ENCODE measurements at places on chromosomes 1 and 21.

GRCh38 chr1:201268604-201269151 is 14.6 kb upstream of the PKP1 start:
- DNase-seq, result no peak

DNA sequence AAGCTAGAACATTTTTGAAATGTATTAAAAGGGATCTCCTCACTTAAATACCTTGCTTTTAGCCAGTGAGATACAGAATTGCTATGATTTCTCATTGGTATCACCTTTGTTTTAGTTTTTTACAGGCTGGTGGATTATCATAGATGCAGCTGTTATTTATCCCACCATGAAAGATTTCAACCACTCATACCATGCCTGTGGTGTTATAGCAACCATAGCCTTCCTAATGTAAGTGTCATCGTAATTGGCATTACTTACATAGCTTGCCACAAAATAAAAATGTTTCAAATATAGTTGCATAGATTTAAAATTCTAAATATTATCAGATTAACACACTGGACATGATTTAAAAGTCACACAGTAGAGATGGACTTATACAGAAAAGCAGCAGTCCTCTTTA is 4.7 kb downstream of the TMEM50A start:
- no peak for DNase-seq

DNA sequence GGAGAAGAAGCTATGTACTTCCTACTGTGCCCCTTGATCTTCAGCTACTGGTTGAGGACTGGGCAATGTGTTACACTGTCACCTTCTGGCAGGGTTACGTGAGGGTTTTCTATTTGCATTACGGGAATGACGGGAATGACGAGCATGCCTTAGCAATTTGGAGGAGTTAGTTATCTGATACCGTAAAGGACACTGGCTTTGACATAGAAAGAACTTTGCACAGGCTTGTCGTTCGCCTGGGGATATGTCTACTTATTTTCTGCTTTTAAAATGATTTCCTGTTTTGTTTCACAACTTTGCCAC is 19.8 kb upstream of the ACBD6 start:
- no peak for DNase-seq

GRCh38 chr1:240999826-241000225 is 357.2 kb downstream of the RGS7 start:
- DNase-seq, result no peak

DNA sequence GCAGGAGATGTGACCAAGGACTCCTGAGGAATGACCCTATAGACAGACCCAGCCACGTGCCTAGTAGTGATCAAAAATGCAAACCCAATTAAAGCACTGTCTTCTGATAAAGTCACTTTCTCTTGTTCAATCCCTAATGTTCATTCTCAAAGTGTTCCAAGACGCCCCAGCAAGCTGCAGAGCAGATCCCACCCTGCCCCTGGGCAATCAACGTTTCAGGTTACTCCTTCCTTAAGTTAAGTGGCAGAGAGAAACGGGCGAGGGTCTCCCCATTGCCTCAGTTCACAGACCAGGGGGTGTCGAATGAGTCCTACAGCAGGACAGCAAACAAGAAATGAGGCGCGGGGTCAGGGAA is 699 bp upstream of the RGS2 start:
- DNase-seq, result no peak

DNA sequence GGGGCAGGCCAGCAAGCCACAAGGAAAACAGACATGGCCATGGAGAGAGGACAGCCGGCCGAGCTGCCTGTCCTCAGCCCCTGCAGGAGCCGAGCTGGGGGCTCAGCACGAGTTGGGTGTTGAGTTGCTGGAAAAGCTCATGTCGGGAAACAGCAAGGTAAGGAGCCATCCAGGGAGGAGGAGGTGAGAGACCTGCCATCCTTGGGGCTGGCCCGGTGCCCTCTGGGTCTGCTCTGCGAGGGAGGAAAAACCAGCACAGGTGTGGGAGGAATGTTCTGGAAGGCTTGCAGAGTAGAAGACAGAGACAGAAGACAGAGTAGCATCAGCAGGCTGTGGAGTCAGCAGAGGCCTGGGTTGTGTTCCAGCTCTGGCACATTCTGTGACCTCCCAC is 548.8 kb downstream of the PTPRU start:
- DNase-seq, result no peak

GRCh38 chr1:86687595-86687994 is 16.8 kb upstream of the SH3GLB1 start:
- DNase-seq, result no peak

DNA sequence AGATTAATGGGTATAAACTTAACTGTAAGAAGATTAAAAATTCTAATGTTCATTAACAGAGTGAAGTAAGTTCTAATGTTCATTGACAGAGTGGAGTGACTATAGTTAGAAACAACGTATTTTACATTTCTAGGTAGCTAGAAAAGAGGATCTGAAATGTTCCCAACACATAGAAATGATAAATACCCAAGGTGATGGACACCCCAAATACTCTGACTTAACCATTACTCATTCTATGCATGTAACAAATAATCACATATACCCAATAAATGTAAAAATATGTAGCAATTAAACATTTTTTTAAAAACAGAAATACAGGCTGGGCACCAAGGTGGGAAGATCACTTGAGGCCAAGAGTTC is 62.1 kb downstream of the ABL2 start:
- no peak for DNase-seq
